ELR (cell line): ENCODE measurements at places on chromosomes 7 and 10.

DNA sequence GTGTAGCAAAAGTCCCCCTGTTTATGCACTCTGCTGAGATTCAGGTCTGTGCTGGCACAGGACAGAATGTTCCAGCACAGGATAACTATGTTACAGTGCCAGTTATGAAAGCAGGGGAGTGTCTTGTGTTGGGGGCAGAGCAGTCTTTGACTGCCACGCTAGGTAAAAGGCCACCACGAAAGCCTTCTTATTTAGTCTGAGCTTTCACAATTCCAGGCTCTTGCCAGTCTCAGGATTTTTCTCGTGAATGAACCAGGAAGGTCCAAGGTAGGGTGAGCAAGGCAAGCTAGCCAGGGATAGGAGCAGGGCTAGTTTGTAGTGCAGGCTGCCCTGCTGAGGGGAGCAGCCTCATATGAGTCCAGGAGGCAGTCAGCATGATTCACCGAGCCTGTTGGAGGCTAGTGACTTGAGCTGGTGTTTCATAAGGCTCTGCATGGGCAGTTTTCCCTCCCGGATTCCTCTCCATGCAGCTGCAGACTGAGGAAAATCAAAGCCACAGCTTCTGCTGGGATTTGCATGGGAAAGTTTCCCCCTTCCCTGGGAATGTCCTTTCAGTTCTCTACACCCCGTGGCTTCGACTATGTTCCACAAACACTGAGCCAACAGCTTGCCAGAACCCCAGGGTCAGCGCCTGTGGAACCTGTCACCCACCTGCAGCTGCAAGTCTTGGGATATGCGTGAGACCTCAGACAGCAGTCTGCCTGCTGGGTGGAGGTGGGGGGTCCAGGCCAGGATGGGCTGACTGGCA is 112.3 kb downstream of the JCAD start:
- DNase-seq: peak; percentile 86

DNA sequence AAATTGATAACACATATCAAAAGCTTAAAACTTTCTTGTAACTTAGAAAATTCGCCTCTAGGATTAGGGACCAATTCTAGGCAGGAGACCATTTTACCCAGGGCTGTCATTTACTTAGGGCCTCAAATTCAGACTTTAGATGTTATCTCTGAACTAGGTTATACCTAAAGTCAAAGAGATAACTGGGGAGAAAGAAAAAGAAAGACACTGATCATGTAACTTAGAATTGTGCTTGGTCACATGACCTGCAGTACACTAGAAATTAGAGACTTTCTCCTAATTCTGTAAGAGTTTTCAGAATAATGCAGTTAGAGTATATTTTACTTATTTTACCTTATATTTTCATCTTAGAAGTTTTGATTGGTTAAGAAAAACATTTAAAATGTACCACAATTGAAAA is 16.7 kb downstream of the ASB4 start:
- DNase-seq: no peak

DNA sequence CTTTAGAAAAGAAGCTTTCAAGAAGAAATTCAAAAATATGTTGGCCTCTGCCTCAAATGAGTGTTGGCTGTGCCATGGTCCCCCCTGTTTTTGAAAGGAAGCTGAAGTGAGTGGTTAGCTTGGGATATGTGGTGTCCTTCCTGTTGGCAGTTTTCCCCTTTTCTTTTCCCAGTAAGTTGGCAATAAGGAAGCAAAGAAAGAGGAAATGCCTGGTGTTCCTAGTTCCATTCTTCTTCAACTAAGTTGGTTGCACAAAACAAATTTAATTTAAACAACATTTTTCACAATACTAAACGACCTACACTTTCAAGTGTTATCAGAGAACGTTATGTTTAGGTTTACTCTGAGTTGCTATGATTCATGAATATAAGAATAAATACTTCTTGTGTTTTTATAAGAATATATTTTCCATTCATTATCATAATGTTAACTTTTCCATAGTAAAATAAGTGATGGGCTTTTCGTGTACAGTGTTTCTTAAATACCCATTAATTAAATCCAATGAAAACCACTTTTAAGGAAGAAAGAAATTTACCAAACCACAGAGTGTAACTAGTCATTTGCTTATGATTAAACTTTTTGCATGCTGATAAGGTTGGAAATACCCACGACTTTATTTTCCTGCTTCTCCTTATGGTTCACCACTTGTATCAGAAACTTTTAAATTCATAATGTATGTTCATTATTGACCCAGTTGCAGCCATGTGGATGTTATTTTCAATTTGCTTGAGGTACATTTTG is 7.7 kb downstream of the HDAC9 start:
- no peak for DNase-seq

DNA sequence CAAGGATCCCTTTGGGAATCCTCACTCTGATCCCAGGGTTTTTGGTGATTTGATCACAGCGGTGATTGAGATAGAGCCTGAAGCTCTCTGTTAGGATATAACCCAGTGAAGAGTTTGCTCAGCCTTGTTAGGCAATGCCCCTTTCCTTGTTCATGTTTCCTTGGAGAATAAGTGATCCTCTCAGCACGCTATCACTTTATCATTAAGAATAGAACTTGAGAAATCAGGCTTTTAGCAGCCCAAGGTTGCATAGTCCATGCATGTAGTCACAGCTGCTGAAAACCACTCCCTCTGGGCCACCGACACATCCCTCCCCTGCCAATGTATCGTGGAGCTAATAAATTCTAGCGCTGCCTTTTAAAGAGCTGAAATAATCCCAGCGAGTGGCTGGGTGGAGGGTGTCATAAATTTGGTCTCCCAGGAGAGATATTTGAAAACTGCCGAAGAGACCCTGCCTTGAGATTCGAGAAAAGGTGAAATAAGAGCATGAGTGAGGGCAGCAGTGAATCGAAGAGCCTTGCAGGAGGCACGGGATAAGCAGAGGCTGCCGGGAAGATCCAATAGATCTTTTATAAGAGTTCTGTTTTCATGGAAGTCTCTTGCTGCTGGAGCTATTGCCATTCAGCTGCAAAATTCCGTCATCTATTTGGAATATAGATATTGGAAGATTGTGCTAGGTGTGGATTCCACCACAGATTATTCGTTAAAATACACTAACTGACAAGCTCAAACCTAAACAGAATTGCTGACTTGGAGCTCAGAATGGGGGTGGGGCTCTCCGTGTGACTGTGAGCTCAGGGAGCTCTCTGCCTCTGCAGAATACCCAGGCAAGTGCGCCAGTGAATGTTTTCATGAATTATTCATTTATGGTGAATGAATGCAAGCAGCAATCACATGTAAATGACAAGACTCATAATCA is 249.8 kb downstream of the TRIL start:
- no peak for DNase-seq

GRCh38 chr10:90276894-90277475 is 575.6 kb downstream of the KIF20B start:
- DNase-seq: no peak

GRCh38 chr10:97372233-97372875 is 28.8 kb downstream of the RRP12 start:
- DNase-seq: no peak

DNA sequence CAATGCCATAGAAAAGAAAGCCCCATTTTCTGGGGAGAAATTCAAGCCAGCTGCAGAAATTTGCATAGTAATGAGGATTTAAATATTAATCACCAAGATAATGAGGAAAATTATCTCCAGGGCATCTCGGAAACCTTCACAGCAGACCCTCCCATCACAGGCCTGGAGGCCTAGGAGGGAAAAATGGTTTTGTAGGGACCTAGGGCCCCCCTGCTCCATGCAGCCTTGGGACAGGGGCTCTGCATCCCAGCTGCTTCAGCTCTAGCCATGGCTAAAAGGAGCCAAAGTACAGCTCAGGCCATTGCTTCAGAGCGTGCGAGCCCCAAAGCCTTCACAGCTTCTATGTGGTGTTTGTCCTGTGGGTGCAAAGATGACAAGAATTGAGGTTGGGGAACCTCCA is 46.6 kb upstream of the VOPP1 start:
- no peak for DNase-seq

DNA sequence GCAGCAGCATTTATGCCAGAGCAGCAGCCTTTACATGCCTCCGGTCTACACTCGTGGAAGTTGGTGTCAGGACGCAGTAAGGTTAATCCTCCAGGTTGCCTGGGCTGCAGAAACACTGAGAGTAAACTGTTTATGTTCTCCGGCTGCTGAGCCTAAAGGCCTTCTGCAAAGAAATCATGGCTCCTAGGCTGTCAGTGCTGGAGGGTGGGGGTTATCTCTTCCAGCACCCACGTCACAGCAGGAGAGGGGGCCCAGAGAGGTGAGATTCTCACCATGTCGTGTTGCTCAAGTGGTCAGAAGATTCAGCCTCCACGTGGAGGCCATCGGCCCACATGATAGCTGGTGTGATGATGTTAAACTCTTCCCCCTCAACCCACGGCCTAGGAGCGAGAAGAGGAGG is 41.2 kb downstream of the COL13A1 start:
- no peak for DNase-seq
